AML-193 (cell line): ENCODE measurements at places on chromosomes 5 and 9.

GRCh38 chr5:156879665-156880285 is 29.7 kb downstream of the PPP1R2B start:
- no peak for DNase-seq

GRCh38 chr9:114849450-114849849 is 43.6 kb upstream of the TNFSF15 start:
- no peak for DNase-seq

- no peak for DNase-seq
These were observed 151.0 kb upstream of the PAPPA start for GRCh38 chr9:116002624-116003023.

DNA sequence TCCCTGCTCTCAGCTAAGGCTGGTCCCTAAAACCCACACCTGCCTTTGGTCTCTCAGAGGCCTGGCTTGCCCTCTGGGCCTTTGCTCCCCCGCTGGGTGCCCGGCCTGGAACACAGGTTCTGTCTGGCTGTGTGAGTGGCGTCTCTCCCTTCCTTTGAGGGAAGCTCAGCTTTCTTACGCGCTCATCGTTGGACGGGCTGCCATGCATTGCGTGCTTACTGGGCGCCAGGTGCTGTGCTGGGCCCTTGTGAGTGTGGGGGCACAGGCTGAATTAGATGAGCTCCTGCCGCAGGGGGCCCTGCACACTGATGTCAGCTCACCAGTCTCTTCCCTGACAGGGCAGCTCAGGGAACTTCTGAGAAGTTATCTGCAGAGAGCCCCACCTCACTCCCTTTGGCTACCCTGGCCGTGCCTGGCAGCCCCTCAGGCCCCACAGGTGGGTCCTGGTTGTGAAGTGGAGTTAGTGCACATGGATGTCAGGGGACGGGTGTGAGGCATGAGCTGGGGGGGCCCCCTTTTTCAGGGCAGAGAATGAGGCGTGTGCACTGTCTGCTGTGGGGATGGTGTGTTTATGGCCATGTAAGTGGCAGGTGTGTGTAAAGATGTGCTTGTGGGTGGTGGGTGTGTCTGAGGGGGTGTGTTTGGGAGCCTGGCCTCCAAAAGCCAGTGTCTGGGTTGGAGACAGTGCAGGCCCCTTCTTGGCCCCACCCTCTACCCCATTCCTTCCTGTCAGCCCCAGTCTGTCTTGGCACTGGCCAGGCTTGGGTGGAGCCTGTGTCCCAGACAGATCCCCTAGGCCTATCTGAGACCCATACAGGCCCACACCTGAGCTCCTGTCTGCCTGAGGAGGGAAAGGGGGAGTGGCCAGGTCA is 7.5 kb upstream of the RMND5B start:
- no peak for DNase-seq

- DNase-seq: no peak
These were observed 1935.0 kb downstream of the EFNA5 start for GRCh38 chr5:105735704-105736103.

- DNase-seq: peak; percentile 0
These were observed at the start of gene GLRA1 for GRCh38 chr5:151924564-151925301. TSS of gene GLRA1 (minus strand) at chr5:151924851. CDS start at chr5:151924549, 302 bp downstream.

- DNase-seq: no peak
These were observed 47.2 kb upstream of the LIFR start for GRCh38 chr5:38603691-38604090.

GRCh38 chr5:66795682-66796081 is 199.5 kb downstream of the MAST4 start:
- no peak for DNase-seq

GRCh38 chr5:56301069-56301468 is 67.9 kb upstream of the ANKRD55 start:
- no peak for DNase-seq

DNA sequence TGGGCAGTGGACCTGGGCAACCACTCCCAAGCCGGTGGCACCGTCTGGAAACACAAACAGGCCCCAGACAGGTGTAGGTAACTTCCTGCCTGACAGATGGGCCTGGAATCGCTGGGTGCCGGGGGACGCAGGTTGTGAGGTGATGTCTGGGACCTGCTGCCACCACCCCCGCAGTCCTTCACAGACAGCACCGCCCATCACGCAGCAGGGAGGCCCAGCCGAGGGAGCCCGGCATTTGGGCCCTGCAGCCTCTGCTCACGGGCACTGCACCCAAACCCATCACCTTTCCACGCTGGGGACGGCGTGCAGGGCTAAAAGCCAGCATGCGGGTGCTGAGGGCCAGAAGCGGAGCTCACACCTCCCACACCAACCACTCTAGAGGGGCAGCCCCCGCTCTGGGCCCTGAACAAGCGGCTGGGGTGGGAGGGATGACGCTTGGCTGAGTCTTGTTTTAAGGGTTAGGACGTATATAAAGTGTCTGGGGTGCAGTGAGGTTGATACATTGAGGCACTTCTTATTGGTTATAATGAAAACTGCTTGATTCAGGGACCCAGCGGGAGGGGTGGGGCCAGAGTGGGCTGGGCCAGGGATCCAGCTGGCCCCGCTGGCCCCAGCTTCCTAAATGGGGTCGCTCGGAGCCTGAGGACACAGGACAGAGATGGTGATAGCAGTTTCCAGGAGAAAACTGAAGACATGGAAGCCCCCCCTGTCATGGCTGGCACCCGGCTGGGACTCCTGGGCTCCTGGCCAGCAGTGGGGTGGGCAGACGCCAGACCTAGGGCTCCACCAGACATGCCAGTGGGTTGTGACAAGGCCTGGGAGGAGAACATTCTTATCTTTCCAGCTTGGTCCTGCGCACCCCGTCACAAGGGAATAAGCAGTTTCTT is 11.3 kb downstream of the MYMK start:
- no peak for DNase-seq

- no peak for DNase-seq
These were observed 35.8 kb downstream of the PIK3R1 start for GRCh38 chr5:68251386-68251785.

GRCh38 chr5:179368806-179369529 is 23.7 kb upstream of the ADAMTS2 start:
- DNase-seq: no peak

- no peak for DNase-seq
These were observed 139.9 kb upstream of the PRLR start for GRCh38 chr5:35369965-35370790.

GRCh38 chr5:106489004-106489403 is 1181.7 kb downstream of the EFNA5 start:
- DNase-seq: no peak

- DNase-seq: no peak
These were observed 194.7 kb downstream of the CACNA1B start for GRCh38 chr9:138072161-138072842.

DNA sequence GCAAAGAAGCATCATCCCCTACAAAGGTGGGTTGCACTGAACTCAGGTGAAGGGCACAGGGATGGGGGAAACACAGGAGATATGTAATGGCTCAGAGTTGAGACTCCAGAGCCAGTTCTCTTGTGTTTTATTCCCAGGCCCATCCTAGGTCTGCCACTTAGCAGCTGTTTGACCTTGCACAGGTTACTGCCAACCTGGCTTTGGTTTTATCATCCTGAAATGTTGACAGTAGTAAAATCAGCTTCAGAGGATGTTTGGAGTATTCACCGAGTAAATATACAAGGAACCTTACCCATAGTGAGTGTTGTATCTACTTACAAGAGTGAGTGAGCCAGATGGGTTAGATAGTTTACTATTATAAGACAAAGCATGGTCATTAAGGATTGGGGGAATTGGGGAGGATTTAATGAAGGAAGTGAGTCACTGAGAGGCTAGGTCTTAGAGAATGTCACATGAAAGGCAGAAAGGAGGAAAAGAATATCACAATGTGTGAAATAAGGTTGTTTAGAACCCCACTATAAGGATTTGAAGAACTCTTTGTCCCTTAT is 141.3 kb downstream of the MAN2A1 start:
- DNase-seq: no peak

DNA sequence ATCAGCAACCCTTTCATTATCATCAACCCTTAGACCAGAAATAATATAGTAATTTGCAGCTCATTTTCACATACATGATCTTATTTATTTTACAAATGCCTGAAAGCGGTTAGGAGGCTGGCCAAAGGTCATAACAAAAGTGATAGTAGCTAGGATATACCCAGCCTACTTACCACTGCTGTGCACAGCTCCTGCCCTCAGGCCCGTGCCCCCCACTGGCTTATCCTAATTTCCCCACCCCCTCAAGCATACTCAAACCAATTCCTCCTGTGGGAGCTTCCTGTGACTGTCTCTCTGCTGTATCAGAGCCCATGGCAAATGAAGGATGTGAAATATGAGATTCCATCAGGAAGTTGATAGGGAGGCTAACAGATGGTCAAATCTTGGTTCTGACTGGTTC is 14.8 kb downstream of the FAM219A start:
- DNase-seq: no peak
